Mesothelial cell of epicardium (in vitro differentiated cells): ENCODE measurements at places on chromosomes 5 and 9.

DNA sequence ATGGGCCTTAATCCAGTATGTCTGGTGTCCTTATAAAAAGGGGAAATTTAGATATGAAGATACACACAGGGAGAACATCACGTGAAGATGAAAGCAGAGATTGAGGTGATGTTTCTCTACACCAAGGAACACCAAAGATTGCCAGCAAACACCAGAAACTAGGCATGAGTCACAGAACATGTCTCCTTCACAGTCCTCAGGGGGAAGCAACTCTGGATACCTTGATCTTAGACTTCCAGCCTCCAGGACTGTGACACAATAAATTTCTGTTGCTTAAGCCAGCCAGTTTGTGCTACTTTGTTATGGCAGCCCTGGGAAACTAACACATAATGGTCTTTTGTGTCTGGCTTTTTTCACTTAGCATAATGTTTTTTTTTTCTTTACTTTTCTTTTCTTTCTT, 41.2 kb upstream of the STRBP start:
- DNase-seq: no peak

- DNase-seq: no peak
Measured at GRCh38 chr9:119905724-119906123, 536.5 kb upstream of the BRINP1 start.

- DNase-seq: no peak
Measured at GRCh38 chr9:2012347-2012746, 2.8 kb upstream of the SMARCA2 start.

DNA sequence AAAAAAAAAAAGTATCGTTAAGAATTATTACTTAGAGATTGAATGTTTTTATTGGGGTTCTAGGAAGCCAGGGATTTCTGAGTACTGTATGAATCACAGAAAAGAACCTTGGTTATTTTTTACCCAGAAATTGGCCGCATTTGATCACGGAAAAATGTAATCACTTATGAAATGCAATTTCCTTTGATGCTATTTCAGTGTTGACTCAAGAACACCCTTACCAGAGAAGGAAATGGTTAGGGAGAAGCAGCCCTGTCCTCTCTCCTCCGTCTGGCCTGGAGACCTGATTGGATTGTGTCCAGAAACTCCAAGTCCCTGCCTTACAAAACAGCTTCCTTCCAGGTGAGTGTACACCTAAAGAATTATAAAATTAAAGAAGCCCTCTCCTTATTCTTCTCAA, 116.7 kb downstream of the MED10 start:
- DNase-seq: no peak

DNA sequence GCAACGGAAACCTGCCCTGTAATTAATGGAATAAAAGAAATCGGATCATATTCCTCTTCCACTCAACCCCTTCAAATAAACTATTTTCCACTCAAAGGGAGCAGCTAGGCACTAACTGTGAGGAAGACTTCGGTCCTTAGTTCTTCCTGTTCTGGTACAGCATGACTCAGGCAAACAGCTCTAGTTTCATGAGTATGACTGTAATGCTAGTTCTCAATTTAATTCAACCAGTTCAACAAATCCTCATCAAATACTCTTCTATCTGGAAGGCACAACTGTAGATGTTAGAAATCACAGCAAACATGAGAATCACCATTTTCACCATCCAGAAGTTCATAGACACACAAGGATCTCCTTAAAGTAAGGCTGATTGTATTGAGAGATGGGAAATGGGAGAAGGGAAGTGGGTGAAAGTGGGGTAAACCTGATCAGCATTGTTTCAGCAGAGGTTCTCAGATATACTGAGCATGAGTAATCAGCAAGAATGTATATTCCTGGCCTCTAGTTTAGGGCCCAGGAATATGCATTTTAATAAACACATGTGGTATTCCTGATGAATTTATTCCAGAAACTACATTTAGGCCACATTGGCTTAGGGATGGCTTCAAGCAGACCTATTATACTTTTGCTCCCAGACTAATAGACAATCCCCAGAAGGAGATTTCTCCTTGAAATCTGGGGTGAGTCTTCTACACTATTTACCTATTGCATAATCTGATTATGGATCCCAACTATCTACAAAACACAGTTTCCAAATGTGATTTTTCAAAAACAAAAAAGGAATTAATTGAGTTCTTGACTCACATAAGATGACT, 141.1 kb upstream of the SLC12A2 start:
- no peak for DNase-seq

- DNase-seq: no peak
Measured at GRCh38 chr5:27062451-27062850, 24.1 kb upstream of the CDH9 start.

- DNase-seq: no peak
Measured at GRCh38 chr5:32074401-32074800, 99.7 kb downstream of the GOLPH3 start.

- DNase-seq: no peak
Measured at GRCh38 chr9:94899464-94900221, 173.1 kb downstream of the AOPEP start.

DNA sequence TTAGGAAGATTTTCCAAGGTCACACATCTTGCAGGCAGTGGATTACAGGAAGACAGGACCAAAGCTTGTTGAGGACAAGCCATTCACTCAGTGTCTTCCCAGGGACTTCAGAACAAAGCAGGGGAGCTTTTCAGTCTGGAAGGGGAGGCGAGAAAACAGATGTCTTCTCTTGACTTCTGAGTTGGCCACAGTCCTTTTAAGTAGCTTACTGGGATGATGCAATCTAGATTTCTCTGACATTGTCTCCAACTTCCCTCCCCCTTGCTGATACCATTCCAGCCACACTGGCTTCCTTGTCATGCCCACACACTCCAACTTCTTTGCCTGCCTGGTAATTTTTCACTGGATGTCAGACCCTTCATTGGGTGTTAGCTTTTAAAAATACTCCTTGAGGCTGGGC, 174.2 kb upstream of the TBC1D2 start:
- DNase-seq: no peak

DNA sequence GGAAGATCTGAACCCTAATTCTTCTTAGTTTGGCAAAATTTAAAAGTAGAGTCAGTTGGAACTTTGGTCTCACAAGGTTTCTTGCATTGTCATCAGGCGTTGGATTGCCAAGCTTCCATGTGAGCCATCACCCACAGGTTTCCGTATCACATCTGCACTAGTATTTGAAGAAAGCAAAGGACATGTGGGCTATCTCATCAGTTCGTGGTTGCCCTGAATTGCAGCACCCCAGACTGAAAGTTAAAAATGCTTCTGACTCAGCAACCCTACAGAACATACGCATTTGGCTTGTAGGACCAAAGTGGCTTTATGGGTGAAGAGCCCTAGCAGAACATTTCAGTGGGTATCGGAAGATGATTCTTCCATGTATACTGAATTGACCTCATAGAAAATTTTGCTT, 358.0 kb downstream of the ENC1 start:
- no peak for DNase-seq

- no peak for DNase-seq
Measured at GRCh38 chr9:92971121-92971520, 23.8 kb downstream of the FGD3 start.

GRCh38 chr9:70165006-70165602, 93.7 kb upstream of the SMC5 start:
- no peak for DNase-seq

DNA sequence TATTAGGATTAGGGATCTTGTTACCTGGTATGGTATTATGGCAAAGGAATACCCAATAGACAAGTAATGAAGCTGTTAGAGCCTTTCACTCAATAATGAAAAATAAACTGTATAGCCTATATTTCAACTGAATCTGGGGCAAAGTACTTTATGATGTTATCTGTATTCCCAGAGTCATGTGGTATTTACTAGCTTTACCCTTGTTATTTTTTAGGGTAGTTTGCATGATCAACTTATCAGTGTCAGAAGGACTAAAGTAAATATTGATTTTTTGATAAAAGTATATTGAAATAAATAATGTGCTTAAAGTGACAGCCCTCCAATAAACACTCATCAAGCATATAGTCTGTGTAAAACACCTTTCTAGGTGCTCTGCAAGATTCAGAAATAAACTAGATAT, 64.6 kb downstream of the MAN2A1 start:
- DNase-seq: no peak

DNA sequence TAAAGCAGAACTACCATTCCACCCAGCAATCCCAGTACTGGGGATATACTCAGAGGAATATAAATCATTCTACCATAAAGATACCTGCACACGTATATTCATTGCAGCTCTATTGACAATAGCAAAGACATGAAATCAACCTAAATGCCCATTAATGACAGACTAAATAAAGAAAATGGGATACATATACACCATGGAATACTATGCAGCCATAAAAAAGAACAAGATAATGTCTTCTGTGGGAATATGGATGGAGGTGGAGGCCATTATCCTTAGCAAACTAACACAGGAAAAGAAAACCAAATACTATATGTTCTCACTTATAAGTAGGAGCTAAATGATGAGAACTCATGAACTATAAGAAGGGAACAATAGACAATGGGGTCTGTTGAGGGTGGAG, 12.5 kb downstream of the HAPLN1 start:
- no peak for DNase-seq

DNA sequence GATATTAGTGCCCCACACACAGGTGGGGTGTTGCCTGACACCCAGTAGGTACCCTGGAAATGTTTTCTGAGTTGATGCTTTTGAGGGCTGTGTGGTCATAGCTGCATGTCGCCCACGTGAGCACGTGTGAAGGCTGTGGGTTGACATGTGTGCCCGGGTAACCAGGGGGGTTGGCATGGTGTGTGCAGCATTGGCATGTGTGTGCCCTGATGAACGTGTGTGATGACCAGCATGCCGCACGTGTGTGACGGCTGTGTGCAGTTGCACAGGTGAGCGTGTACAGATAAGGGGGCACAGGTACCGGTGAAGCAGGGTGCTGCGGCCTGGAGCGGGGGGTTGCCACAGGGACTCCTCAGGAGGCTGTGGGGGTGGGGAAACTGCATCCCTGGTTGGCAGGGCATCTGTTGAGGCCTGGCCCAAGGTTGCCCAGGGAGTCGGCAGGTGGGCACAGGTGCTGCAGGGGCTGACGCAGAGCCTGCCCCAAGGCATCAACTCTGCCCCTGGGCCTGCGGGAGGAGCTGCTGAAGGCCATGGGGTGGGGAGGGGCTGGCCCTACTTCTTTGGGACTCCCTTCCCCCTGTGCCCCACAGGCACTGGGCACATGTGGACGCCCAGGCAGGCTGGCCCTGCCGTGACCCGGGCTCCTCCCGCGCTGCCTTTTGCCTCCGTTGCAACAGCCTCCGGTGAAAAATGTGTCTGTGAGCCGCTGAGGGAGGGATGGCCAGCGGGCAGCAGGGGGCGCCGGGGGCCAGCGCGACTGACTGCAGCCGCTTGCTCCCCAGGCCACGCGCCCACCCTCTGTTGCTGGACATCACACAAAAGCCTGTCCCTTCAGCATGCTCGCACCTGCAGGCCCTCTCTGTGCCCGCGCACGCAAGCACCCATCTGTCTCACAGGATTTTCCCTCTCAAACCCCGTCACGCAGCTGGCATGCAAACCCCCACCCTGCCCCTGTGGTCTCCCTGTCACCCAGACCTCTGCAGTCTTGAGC, 2.2 kb downstream of the UNC5A start:
- peak; percentile 58 for DNase-seq

- no peak for DNase-seq
Measured at GRCh38 chr9:70218767-70219166, 40.0 kb upstream of the SMC5 start.

DNA sequence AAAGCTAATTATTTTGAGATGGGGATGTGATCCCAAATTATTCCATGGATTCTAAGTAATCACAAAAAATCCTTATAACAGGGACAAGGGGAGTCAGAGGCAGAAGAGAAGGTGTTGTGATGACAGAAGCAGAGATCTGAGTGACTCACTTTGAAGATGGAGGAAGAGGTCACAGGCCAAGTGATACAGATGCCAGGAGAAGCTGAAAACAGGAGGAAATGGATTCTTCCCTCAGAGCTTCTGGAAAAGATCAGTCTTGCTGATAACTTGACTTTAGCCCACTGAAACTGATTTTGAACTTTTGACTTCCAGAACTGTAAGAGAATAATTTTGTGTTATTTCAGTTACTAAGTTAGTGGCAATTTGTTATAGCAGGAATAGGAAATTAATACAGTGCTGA, 105.3 kb downstream of the GCNT1 start:
- no peak for DNase-seq

DNA sequence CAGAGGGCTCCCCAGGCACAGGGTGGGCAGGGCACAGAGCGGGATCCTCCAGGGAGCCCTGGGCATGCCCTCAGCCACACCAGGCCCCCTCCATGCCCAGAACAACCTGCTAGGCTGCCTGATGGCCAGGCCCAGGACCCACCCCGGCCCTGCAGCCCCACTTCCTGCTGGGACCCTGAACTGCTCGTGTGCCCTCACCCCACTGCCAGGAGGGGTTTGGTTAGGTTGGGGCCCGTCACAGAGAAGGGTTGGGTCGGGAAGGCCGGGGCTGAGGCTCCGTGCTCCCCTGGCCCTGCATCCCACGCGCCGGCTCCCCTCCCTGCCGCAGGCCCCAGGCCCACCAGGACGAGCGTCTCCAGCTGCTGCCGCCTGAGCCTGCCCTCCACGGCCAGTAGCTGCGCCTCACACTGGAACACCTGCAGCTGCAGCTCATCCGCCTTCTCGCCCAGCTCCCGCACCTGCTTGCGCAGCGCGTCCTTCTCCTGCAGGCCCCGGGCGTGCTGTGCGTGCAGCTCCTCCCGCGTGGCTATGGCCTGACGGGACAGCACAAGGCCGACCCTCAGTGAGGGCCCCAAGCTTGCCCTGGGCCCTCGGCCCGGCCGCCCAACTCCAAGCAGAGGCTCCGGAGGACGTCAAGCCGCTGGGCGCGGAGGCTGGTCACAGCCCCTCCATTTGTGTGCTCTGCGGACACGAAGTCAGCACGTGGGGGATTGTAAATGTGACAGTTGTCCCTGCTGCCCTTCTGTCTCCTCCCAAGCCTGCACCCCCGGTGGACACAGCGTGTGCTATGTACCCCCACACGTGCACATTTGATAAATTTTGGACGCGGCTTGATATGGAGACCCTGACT, 4.0 kb upstream of the DNLZ start:
- DNase-seq: no peak

- no peak for DNase-seq
Measured at GRCh38 chr5:73950441-73950873, 324.5 kb downstream of the ARHGEF28 start.

- no peak for DNase-seq
Measured at GRCh38 chr9:95644377-95644776, 127.6 kb upstream of the PTCH1 start.

DNA sequence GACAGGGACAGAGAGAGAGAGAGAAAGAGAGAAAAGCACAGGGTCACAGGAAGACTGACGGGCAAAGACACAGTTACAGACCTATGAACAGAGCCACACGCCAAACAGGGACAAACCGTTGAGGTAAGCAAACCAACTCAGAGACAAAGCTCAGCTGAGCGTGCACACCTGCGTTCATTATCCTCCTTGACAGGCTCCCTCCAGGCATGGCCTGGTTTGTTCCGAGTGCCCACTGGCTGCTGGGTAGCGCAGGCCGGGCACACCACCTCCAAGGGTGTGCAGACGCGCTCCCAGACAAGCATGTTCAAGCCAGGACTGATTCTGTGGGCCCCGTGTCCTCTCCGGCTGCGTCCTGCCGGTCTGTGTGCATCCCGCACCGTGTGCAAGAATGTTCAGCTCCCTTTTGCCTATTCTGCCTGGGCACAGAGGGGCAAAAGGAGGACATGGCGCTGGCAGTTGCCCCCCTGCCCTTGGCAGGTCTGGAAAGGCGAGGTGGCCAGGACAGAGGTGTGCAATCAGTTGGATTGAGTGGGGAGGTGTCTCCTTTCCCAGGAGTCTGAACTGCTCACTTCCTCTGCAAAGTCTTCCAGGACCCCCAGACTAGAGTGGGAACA, 467 bp upstream of the SMIM32 start:
- no peak for DNase-seq

- DNase-seq: no peak
Measured at GRCh38 chr5:154201108-154201769, 10.7 kb downstream of the GALNT10 start.

- no peak for DNase-seq
Measured at GRCh38 chr5:142772446-142773293, 2.5 kb downstream of the ARHGAP26 start.
